Lung microvascular endothelial cell (primary cell): ENCODE measurements at places on chromosomes 6 and 20. TPM values are rescaled to one million over a fixed set of nuclear protein-coding genes. Genes with fewer than 3 reads are reported as not detected.

- DNase-seq: no peak
These were observed 17.5 kb upstream of the CEP85L start for GRCh38 chr6:118668761-118669385.

GRCh38 chr6:32666420-32667300, at the start of gene HLA-DQB1:
Gene HLA-DQB1, minus strand, starts transcription at chr6:32666657. Its CDS starts 50 bp downstream, at chr6:32666607.
- DNase-seq: peak; percentile 24

Gene TLDC2
- total RNA-seq: under 0.01 TPM in 1 of 2 replicates, not detected in the other

DNA sequence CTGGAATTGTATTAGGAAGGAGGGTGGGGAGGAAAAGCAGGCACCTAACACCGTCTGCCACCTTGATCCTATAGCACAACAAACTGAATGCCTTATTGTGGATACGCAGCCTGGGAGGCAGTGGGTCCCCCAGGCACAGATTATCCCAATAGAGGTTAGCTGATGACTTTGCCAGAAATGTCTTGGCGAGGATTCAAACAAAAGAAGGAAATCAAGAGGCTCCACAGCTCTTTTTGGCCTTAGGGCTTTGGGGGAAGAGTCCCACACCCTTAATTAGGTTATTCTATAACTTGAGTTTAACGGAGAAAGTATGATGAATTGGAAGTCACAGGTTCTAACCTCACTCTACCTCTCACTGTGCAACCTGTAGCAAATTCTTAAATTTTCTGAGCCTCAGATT, 102.0 kb downstream of the MRPL14 start:
- DNase-seq: no peak

DNA sequence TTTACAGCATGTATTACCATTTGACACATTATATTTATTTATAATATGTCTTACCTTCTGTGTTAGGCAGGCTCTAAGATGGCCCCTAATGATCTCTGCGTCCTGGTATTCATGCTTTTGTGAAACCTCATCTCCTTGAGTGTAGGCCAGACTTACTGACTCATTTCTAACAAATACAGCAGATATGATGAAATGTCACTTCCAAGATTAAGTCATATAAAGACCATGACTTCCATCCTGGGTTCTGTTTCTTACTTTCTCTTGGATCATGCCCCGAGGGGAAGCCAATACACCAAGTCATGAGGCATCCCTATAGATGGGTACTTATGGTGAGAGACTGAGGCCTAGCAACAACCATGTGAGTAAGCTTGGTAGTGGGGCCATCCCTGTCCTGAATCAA, 30.2 kb downstream of the ZHX3 start:
- no peak for DNase-seq

Gene MAP3K7
- total RNA-seq: 15.7 and 16.8 TPM in 2 replicates

Gene DEFB114
- total RNA-seq: not detected in 2 replicates

DNA sequence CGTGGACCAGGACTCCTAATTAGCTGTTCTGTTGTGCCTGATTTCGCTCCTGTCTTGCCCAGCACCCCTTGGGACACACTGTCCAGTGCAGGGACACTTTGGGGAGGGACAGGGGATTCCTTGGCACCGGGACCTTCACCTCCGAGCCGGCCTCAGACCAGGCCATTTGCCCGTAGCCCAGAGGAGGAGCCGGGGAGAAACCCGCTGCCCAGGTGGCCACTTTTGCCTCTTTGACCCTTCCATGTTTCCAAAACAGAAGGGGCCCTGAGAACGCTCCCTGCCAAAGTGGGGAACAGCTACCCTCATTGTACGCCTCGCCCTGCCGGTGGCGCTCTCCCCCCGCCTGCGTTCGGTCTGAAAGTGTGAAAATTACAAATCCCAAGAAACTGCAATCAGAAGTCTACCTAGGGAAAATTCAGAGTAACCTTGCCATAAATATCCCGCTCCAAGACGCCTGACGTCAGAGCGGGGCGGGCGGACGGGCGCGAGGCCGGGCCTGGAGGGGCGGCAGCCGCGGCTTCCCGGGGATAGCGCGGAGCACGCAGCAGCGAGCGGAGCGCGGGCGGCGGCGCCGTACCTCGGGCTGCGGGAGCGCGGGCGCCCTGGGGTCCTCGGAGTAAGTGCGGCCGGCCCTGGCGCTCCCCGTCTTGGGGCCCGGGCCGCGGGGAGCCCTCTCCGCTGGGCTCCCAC, at the start of gene DAAM2:
Gene DAAM2, plus strand, starts transcription at position 527 of the 690 bp plus-strand sequence. CDS start 63,927 bp downstream, outside the sequence.
- DNase-seq: peak; percentile 20

DNA sequence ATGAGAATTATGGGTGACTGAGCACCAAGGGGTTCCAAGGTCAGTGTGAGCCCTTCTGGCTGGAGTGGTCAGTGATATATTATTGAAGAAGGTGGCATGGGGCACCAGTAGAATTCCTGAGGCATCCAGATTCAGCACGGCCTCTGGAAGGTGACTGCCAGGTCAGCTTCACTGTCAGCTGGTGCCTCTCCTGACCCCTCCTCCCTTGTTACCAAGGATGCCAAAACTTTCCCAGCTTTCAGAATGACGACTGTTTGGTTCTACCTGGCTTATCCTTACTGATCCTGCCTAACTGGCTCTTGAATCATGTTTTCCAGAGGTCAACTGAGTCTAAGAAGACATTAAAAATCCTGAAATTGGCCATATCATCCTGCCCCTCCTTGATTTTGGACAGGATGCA, 189.2 kb upstream of the AGPAT4 start:
- no peak for DNase-seq

DNA sequence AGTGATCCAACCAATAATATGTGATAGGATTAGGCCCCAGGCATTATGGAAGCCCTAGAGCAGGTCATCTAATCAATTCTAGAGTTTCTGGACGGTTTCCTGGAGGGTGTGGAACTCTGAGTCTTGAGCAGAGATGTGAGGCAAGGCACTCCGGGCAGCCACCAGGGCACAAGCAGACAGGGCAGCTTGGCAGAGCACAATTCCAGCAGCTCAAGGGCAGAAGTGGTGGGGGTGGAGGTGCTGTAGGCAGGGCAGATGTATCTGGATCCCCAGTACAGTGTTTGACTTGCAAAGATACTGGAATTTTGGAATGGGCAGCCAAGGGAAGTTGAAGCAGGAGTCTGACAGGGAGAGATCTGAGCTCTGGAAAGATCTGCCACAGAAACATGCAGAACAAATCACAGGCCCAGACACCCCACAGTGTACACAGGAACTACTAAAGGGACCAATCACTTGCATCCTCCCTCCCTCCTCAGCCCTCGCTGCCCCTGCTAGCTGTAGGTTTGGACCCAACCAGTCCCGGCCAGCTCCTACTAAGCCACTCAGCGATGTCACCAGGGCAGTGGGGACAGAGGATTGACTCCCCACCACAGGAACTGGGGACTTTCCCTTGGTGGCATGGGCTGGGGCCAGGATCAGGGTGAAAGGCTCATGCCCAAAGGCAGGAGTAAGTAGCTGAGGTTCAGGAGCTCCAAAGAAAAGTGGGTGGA, 47.0 kb downstream of the TFEB start:
- no peak for DNase-seq

DNA sequence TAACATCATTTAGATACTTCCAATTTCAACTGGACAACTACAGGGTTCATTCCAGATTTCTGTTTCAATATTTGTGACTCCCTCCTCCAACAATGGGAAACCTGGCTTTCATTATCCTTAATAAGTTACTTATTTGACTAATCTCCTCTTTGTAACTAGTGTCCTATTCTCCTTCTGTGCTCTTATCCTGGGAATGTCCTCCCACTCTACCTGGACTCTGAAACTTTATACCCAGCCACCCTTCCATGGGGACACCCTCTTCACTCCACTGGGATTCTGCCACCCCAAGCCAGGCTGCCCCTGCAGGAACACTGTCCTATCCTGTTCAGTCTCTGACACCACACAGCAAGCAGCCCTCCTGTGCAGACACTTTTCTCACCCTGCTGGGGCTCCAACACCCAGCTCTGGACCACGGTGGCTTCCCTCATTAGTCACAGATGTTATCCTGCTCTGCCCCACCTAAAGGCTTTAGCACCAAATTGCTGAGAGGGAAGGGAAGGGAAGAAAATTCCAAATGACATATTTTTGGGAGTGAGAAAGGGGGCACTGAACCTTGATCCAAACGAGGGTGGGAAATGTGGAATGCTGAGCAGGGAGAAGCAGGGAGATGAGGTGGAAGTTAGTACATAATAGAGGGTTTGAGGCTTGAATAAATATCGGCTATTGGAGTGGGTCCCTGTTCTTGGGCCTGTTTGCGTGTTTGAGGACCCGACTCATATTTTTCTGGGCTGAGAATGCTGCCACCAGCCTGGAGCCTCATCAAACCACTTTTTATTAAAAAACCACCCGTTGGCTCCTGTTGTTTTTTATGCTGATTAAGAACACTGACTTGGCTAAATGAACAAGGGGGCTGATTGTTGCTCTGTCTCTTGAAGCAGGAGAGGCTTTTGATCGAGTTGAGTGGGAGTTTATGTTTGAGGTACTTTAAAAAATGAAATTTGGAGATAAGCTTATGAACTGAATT, 54.0 kb upstream of the AKIRIN2 start:
- DNase-seq: no peak

DNA sequence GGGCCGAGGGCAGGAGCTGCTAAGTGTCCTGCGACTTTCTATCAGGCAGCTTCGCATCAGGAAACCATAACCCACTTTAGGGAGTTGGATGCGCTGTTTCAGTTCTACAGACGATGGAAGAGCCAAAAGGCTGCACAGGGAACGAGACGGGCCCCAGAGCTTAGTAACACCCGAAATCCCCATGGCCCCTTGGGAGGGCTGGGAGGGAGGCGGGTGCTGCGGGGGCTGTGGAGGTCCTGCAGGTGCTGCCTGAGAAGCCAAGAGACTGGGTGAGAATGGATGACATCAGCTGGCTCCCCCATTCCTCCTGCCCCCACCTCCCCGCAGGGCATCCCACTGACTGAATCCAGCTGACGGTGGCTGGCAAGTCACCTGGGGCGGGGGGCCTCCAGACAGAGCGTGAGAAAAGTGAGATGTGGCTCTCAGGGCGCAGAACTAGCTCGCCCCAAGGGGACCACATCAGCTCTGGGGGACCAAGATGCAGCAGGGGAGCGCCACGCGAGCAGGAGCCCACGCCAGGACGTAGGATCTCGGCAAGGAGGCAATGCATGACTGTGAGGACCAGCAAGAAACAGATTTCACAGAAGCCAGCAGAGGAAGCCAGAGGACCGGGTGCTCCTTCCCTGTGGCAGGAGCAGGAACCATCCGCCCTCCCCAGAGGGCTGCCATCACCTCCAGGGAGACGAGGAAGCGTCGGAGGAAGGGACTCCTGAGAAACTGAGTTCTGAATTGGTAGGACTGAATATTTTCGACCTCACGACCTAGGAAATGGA, 36.8 kb downstream of the PNLDC1 start:
- DNase-seq: no peak

- DNase-seq: no peak
These were observed 13.1 kb downstream of the ZNF217 start for GRCh38 chr20:53580376-53581111.

GRCh38 chr6:2940010-2940850, 31.1 kb downstream of the SERPINB6 start:
- DNase-seq: no peak

GRCh38 chr6:157907651-157908050, 74.0 kb upstream of the SYNJ2 start:
- DNase-seq: no peak

DNA sequence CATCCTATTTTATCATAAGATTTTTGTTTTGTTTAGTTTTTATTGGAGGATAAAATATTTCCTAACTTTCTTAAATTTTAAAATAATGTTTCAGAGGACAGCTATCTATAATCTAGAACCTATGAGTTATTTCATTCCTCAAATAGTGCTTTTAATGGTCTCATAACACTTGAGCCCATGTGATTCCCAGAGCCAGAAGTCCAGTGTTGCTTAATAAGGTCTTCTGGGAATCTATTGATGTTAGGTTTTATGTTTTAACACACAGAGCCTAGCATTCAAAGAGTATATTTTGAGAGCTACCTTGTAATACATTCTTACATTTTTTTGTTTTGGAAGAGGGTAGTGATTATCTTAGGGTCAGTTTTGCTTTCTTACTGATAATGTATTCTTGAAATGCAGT, 200.2 kb downstream of the CENPW start:
- no peak for DNase-seq
